ENCODE measurements at places on chromosomes 6 and 20.

- DNase-seq: no peak
Observed at GRCh38 chr6:26123675-26123946, 36.4 kb downstream of the HFE start.

GRCh38 chr6:109255946-109256640 lies 126.2 kb downstream of the CD164 start:
- no peak for DNase-seq

DNA sequence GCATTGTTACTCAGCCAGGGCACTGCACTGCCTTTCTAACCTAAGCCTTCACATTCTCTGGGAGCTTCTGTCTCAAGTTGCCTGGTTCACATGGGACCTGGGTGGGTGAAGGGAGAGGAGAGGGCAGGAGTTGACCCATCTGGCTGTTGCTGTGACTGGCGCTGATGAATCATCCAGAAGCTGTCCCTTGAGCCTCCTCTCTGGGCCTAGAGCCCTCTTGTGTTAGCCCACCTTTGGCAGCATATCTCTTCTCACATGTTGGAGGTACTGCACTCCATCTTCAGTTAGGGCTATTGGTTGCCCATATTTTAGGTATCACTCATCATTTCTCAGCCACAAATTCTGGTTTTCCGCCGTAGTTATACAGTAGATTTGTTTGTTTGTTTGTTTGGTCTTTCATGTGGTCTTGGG lies 19.8 kb downstream of the XRN2 start:
- DNase-seq: peak; percentile 7

DNA sequence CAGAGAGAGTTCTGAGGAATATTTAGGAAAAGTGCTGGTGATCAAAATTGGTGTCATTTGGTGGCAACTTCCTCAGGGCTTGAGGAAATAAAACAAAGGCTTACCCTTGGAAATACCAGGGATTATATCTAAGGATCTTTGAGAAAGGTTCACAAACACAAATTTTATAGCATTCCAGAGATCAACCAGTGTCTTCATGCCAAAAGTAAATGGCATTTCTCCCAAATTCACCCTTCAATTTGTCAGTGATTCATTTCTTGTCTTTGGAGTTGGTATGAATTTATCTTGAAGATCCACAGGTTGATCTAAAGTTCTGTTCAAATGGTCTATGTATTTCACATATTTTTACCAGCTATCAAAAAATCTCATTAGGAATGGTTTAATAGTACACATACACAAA lies 181.5 kb downstream of the FUT9 start:
- DNase-seq: no peak

GRCh38 chr20:15740046-15740775 lies 833.0 kb downstream of the KIF16B start:
- DNase-seq: peak; percentile 37

GRCh38 chr20:63542696-63543095 lies 4.9 kb downstream of the SRMS start:
- no peak for DNase-seq

- DNase-seq: no peak
Observed at GRCh38 chr6:17240803-17241500, 40.2 kb upstream of the RBM24 start.

DNA sequence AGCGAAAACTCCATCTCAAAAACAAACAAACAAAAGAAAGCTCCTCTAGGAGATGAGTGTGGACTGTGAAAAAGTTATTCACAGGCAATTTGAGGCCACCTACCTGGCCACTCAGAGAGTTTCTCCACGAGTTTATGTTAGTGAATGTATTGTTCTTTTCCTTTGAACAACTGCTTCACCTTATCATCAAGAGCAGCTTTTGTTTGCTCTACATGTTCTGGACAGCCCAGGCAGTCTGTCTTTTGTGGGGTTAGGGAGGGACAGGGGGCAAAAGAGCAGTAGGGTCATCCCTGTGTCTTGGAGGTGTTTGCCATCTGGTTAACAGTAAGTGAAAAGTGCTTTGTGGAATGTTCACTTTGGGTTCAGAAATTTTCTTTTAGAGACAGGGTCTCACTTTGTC lies 8.0 kb downstream of the CASS4 start:
- DNase-seq: no peak

GRCh38 chr6:28711788-28712341 lies 186.2 kb downstream of the GPX5 start:
- peak; percentile 95 for DNase-seq

- peak; percentile 82 for DNase-seq
Observed at GRCh38 chr6:32790306-32790705, 26.5 kb downstream of the HLA-DOB start.

DNA sequence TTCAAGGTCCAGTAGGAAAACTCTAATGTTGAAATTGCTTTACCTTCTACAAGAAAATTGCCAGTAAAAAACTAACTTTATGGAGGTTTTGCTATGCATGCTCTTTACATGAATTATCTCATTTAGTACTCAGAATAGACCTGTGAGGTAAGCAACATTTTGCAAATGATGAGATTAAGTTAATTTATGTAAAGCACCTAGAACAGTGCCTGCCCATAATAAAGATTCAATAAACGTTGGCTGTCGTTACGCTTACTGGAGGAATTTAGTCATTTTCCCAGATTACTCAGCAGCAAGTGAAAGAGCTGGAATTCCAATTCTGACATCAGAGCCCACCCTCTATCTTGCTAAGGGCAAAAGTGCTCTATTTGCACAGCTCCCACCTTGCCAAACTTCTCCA lies 69.4 kb upstream of the ARID1B start:
- DNase-seq: no peak

DNA sequence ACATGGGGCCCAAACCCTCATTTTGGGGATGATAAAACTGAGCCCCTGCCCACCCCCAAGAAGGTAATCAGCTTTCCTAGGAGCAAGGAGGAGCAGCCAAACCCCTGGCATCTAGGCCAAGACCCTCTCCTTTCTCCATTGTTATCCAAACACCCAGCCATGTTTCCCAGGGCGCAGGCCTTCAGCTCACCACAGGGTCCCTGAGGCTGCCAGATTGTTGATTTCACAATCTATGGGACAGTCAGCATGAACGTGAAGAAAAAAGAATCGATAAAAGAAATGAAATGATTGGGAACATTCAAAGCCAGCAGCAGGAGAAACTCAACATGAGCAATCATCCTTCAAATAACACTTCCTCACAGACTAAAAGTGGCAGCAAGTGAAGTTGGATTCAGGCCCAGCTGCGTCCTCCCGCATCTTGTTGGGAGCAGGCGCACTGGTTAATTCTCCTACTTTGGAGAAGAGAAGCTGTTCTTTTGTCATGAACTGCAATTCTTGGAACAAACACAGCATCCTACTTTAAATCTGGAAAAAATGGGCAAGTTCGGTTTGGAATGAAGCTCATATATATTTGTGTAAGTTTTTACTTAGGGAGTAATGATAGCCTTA lies 241.8 kb upstream of the PRDM1 start:
- no peak for DNase-seq

DNA sequence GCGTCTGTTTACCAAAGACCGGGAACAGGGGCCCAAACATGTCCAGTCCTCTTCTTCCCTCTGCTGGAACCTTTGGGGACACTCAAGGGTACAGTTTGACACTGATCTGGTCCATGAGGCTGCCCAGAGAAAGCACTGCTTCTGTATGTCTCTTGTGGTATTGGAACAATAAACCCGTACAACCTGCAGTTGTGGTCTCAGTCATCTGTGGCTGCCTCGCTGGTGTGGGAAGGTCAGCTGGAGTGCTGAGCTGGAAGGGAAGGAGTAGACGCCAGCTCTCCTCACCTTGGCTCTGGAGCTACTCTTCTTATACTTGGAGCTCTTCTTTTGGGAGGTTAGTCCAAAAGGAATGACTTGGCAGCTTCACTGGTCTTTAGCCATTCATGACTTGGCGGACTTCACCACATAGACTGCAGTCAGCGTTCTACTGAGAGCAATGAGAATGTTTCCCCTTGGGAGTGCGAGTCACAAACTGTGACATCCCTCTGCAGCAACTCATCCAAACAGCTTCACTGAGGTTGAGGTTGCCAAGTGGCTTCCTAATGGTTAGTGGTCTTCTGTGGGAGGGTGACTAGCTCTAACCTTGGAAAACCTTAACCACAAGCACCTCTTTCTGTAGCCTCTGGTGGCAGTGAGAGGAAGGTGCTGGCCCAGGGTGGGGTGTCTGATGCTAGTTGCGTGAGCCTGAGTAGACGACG lies 81.2 kb downstream of the ASXL1 start:
- no peak for DNase-seq

DNA sequence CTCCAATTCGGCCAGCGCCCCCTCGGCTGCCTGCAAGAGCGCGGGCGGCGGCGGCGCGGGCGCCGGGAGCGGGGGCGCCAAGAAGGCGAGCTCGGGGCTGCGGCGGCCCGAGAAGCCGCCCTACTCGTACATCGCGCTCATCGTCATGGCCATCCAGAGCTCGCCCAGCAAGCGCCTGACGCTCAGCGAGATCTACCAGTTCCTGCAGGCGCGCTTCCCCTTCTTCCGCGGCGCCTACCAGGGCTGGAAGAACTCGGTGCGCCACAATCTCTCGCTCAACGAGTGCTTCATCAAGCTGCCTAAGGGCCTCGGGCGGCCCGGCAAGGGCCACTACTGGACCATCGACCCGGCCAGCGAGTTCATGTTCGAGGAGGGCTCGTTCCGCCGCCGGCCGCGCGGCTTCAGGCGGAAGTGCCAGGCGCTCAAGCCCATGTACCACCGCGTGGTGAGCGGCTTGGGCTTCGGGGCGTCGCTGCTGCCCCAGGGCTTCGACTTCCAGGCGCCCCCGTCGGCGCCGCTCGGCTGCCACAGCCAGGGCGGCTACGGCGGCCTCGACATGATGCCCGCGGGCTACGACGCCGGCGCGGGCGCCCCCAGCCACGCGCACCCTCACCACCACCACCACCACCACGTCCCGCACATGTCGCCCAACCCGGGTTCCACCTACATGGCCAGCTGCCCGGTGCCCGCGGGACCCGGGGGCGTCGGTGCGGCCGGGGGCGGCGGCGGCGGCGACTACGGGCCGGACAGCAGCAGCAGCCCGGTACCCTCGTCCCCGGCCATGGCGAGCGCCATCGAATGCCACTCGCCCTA lies 963 bp downstream of the FOXF2 start:
- peak; percentile 34 for DNase-seq

GRCh38 chr6:22664968-22665367 lies 95.6 kb downstream of the HDGFL1 start:
- peak; percentile 57 for DNase-seq

GRCh38 chr6:50655848-50656453 lies 57.4 kb upstream of the TFAP2D start:
- no peak for DNase-seq

DNA sequence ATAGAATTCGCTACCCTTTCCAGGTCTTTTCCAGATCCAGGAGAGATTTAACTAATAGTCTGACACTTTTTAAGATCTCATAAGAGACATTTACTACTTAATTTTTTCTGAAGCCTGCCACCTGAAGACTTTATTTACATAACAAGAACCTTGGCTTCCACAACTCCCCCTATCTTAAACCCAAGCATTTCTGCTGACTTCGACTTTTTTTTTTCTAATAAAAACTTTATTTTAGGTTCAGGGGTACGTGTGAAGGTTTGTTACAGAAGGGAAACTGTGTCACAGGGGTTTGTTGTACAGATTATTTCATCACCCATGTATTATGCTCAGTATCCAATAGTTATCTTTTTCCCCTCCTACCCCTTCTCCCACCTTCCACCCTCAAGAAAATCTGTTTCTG lies 64.9 kb upstream of the OR14J1 start:
- DNase-seq: no peak

- DNase-seq: peak; percentile 66
Observed at GRCh38 chr6:35728683-35729678, 7.9 kb upstream of the ARMC12 start.

DNA sequence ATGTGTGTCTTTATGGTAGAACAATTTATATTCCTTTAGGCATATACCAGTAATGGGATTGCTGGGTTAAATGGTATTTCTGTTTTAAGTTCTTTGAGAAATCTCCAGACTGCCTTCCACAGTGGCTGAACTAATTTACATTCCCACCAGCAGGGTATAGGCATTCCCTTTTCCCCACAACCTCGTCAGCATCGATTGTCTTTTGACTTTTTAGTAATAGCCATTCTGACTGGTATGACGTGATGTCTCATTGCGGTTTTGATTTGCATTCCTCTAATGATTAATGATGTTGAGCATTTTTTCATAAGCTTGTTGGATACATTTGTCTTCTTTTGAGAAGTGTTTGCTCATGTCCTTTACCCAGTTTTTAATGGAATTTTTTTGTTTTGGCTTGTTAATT lies 5.3 kb upstream of the TASP1 start:
- DNase-seq: peak; percentile 87

- no peak for DNase-seq
Observed at GRCh38 chr6:150030611-150031010, 5.3 kb upstream of the RAET1L start.

- no peak for DNase-seq
Observed at GRCh38 chr6:28160233-28160632, 18.6 kb downstream of the ZKSCAN8 start.

- DNase-seq: no peak
Observed at GRCh38 chr6:27836141-27836782, 75.9 kb downstream of the OR2B2 start.

DNA sequence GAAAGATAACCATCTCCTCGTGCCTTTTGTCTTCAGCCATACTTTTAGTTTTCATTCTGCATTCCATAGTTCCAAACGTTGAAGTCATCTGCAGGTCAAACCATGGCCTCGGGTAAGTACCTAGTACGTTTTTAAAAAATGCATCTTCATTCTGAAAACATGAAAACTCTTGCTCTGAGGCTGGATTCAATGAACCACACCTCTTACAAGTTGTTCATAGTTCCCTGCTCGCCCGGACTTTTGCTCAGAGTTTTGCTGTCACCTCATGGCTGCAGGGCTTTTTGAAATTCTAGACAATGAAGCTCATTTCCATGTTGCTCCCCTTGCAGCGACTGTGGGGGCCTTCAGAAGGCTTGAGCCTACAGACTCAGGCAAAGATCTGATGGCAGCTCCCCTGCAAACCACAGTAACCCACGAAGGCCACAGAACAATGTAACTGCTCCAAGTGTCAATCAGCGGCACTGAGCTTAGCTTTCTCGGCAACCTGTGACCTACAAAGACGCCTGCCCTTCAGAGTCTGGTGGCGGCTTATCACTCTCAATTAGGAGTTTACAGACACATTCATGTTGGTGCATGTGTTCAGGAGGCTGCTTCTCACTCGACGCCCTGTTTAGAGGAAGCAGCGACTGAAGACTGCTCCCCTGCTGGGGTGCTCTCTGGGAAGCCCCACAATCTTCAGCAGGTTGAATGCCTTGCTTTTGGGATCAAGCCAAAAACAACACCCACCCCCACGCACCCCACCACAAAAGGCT lies 61.2 kb downstream of the FOXC1 start:
- peak; percentile 81 for DNase-seq

GRCh38 chr6:10901770-10902169 lies 14.9 kb downstream of the SYCP2L start:
- DNase-seq: no peak

- peak; percentile 78 for DNase-seq
Observed at GRCh38 chr20:56628873-56629463, at the start of gene TFAP2C. TFAP2C (plus strand) TSS chr20:56629306; CDS start chr20:56629545, 239 bp downstream.

- DNase-seq: peak; percentile 10
Observed at GRCh38 chr6:88165844-88166492, at the start of gene CNR1. CNR1 (minus strand) TSS chr6:88166347; CDS start chr6:88145274, 21,073 bp downstream.

GRCh38 chr6:166488076-166488685 lies 98.3 kb downstream of the RAMACL start:
- no peak for DNase-seq
